ENCODE measurements at places on chromosomes 5 and 9. TPM values are rescaled to one million over a fixed set of nuclear protein-coding genes. Genes with fewer than 3 reads are reported as not detected.

Gene KCTD16
- not detected for total RNA-seq

Gene ZNF883
- not detected for total RNA-seq

Gene CCIN
- total RNA-seq = 0.17 TPM

Gene TDRD7
- total RNA-seq = 15.7 TPM

Gene STING1
- total RNA-seq = 269 TPM

Gene TMEFF1
- 0.10 TPM for total RNA-seq

Gene NUTM2G
- total RNA-seq = not detected

Gene MARVELD2
- 0.17 TPM for total RNA-seq

Gene LCN15
- not detected for total RNA-seq

Gene PRDM9
- total RNA-seq = not detected

Gene RIOK2
- 31.1 TPM for total RNA-seq

Gene SLC45A2
- total RNA-seq = 0.34 TPM

Gene GPR151
- not detected for total RNA-seq

Gene TOR1A
- 59.7 TPM for total RNA-seq

Gene PRR16
- total RNA-seq = not detected

Data from T-helper 1 cell treated with Interleukin-12 subunit alpha and Interleukin-12 subunit beta and Interleukin-4 antibody, amounts not matched to agents 30 ng/mL and 1 ng/mL, for 36 hours (primary cell).